ENCODE measurements at places on chromosomes 5 and 9.

GRCh38 chr5:168110384-168110783 is 181.1 kb upstream of the WWC1 start:
- no peak for DNase-seq

DNA sequence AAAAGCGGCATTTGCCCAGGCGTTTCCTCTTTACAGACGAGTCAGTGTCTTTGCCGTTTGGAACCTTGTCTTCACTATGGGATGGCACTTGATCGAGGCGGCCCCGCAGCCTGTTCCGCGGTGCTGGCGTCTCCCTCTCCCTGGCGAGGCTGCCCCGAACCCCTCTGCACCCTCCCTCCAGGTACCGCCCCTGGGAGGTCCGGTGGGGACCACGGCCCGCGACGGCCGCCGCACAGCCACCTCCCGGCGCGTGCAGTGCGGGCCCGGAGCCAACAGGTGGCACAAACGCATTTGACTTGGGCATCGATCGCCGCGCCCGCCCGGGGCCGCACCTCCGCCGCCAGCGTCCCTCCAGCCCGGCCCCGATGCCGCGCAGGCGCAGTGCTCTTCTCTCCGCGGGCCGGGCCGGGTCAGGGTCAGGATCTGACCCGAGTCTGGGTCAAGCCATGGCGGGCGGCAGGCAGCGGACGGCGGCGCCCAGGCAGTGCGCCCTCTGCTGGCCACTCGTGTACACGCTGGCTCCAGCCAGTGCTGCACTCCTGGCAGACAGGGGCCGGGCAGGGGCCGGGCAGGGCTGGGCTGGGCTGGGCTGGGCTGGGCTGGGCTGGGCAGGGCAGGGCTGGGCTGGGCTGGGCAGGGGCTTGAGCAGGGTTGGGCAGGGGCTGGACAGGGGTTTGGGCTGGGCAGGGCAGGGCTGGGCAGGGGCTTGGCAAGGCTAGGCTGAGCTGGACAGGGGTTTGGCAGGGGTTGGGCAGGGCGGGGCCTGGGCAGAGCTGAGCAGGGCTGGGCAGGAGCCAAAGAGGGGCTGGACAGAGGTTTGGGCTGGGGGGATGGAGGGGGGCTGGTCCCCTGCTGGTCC is 155.8 kb upstream of the IRX4 start:
- DNase-seq: peak; percentile 53

GRCh38 chr5:32004404-32004803 is 169.7 kb downstream of the GOLPH3 start:
- no peak for DNase-seq

DNA sequence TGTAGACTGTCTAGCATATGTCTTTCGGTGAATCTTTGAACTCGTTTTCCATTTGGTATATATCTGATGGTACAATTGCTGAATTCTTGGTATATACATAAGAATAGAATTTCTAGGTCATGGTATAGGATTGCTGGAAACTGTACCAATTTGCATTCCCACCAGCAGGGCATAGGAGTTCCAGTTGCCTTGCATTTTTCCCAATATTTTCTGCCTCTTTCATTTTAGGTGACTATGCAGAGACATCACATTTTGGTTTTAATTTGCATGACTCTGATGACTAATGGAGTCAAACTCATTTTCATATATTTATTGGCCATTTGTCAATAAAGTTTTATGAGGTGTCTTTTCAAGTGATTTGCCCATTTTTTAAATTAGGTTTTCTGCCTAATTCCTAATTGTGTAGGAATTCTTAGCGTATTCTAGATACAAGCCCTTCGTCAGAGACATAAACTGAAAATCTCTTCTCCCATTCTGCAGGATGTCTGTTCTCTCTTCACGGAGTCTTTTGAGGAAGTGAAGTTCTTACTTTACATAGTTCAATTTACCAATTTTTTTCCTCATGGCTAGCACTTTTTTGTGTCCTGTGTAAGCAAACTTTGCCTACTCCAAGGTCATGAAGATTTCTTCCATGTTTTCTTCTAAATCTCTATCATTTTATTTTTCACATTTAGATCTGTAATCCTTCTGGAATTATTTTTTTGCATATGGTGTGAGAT is 28.9 kb upstream of the PDCD1LG2 start:
- DNase-seq: no peak

DNA sequence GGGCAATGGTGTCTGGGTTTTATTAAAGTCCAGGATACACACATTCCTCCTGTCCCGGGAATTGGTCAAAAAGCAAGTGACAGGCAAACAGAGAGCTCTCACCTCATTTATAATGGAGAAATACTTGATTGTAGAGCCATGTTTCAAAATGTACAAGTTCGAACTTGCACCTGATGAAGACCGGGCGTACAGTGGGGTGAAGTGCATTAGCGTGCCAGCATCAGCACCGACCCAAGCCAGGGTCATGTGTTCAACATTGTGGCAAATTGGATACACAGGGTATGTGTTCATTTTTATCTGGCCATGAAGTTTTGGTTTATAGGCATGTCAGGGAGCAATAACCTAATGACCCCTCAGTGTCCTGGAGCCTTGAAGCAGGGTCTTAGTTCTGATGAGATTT is 472.5 kb downstream of the IRX1 start:
- no peak for DNase-seq

- DNase-seq: no peak
Measured at GRCh38 chr5:60184606-60185005, 291.1 kb upstream of the PDE4D start.

- DNase-seq: peak; percentile 50
Measured at GRCh38 chr5:173573126-173573960, 43.1 kb downstream of the BOD1 start.

GRCh38 chr5:154652746-154653417 is 102.3 kb upstream of the LARP1 start:
- DNase-seq: no peak

Data from CD4-positive, alpha-beta T cell treated with Interleukin-1 beta for 1 hour (primary cell).